ENCODE measurements at places on chromosomes 11 and 22.

DNA sequence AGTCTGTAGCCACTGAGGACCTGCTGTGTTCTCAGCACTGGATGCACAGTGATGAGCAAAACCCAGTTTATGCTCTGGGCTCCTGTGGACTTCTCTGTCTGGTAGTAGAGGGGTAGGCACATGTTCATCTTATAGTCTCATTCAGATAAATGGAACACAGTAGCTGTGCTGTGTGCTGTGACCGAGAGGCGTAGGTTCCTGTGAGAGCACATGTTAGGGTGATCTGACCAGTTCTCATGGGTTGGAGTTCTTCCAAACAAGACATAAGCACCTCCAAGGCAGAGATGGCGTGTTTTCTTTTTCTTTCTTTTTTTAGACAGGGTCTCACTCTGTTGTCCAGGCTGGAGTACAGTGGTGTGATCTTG is 154.8 kb upstream of the RASSF10 start:
- DNase-seq, result no peak

DNA sequence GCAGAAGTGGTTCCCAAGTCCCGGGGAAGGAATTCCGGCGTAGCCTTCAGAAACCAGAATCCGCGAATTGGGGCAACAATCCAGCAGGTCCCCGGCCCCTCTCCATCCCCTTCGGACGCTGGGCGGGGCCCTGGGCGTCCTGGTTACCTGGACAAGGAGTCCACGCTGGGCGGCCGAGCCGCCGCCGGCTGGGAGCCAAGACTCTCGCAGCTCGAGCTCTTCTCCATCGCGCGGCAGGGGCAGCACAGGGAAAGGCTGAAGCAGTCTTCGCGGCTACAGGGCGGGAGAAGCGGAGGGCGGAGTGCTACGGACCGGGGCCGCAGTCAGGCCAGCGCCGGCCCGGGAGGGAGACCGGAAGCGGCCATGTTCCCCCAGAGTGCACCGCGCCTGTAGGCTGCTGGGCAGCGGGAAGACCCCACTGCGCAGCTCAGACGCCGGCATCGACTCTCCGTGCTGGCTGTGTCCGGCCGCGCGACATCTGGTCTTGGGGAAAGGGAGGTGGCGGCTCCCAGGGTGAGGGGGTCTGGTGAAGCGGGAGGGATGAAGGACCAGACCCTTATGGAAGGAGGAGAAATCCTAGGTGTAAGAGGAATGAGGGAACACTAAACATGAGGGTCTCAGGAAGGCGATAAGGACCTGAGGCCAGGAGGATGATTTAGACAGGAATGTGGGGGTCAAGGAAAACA is at the start of gene MTMR2:
Gene MTMR2, minus strand, starts transcription at position 380 of the 686 bp plus-strand sequence. Its CDS starts 153 bp downstream, at position 227.
- DNase-seq, result peak; percentile 83

DNA sequence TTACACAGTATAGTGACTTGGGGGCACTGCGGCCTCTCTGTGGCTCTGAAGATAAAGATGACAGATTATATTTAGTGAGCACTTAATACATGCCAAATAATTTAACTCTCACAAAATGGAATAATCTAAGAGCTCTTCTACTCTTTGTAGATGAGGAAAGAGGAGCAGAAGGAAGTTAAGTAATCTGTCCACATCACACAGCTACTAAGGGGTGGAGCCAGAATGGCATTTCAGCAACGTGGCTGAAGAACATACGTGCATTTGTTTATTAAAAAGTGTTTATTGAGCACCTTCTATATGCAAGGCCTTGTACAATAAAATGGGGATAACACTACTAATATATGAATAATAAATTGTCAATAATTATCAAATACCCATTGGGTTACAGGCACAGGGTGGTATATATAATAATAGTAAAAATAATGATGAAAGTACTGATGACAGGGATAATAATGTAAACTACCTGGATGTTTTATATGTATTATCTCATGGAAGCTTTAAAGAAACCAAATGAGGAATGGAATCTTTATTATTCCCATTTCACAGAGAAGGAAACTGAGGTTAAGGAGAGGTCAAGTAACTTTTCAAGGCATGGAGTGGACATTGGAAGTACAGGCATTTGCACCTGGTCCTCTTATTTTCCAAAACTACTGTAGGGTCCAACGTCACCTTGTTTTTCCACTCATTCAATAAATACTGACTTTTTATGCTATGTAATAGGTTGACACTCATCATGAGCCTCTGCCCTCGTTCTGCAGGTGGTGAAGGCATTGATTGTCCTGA is 38.0 kb upstream of the IL17RA start:
- no peak for DNase-seq

DNA sequence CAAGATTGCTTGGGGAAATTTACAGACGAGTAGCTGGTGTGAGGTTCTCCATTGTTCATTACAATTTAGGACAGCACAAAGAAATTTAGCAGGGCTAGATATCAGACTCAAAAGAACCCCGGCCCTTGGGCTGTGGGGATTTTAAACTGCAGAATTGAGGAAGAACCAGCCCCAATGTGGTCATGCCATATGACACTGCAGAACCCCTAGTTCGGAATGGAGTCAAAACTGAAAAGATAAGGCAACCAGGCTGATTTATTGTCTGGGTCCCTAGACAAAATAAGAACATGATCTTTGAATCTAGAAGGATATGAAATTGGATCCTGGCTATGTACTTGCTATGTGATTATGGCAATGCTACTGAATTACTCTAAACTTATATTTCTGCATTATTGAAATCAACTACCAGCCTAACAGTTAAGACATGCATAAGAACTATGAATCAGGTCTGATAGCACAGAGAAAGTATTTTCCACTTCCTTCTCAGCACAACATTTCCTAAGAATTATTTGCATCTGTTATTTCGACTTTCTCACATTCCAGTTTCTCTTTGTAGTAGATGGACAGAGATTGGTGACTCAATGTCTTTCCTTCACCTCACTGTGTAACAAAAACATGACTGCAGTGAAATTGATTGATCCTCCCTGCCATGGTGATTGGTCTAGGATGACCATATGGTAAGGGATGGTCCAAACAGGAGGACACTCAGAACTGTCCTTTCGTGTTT is 13.2 kb downstream of the MMP3 start:
- no peak for DNase-seq

DNA sequence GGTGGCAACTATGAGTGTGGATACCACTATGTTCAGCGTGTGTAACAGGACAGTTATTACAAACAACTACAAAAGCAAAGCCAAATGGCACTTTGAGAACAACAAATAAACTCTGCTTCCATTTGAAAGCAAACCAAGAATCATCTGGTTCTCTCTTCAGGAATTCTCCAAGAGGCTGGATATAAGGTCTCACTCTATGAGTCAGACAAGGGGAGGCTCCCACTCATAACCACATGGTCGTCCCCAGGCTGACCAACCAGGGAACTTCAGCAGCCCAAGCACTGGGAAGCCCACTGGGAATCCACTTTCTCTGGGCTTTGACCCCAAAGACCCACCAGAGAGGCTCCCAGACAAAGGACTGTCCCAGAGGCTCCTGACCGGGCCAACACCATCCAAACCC is 35.3 kb downstream of the DGCR2 start:
- no peak for DNase-seq

DNA sequence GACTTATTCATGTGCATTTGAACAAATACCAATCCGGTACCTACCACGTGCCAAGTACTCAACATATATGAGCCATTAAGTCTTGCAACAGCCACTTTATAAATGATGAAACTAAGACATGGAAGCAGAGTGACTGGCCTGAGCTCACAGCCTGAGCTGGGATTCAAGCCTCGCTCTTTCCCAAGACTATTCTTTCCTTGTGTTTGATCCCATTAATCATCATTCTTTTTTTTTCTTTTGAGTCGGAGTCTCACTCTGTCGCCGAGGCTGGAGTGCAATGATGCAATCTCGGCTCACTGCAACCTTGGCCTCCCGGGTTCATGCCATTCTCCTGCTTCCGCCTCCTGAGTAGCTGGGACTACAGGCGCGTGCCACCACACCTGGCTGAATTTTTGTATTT is 119.3 kb downstream of the ABTB2 start:
- no peak for DNase-seq

DNA sequence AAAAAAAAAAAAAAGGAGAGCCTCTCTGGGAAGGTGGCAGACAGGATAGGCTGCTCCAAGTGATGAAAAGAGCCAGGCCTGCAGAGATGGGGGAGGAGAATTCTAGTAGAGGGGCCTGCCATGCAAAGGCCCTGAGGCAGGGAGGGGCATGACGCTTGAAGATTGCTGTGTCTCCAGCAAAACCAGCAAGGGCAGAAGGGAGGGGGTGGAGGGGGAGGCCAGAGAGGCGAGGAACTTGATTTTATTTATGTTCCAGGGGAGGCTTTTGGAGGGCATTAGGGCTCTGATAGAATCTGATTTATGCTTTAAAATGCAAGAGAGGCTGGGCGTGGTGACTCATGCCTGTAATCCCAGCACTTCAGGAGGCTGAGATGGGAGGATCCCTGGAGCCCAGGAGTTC is 16.7 kb upstream of the PACSIN2 start:
- no peak for DNase-seq

GRCh38 chr11:56705784-56706396 is 7.0 kb downstream of the OR9G1 start:
- DNase-seq, result no peak

GRCh38 chr11:61927501-61927900 is 10.1 kb upstream of the RAB3IL1 start:
- DNase-seq, result no peak

GRCh38 chr11:2770761-2771301 is 71.0 kb upstream of the KCNQ1OT1 start:
- DNase-seq, result peak; percentile 38

GRCh38 chr22:30214703-30215407 is 31.7 kb downstream of the LIF start:
- no peak for DNase-seq

- DNase-seq, result peak; percentile 62
Observed at GRCh38 chr11:45083544-45084087, 62.8 kb upstream of the PRDM11 start.

DNA sequence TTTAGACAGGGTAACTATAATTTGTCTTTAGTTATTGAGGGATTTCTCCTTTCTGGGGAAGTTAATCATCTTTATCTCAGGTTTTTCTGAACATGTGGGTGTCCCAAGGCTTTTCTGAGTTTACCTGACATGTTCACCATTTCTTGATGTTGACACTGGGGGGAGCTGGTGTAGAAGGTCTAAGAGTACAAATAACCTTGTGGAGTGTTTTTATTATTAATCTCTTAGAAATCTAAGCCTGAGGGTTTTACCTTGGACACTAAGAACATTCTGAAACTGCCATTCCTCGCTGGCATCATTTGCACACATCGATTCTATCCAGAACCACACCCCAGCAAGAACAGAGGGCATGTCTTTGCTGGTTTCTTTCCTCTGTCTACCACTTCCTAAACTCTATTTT is 15.6 kb upstream of the C11orf91 start:
- DNase-seq, result no peak

- DNase-seq, result no peak
Observed at GRCh38 chr11:40376331-40376730, 1083.1 kb downstream of the LRRC4C start.

GRCh38 chr11:890794-891540 is 19.6 kb downstream of the CHID1 start:
- no peak for DNase-seq

DNA sequence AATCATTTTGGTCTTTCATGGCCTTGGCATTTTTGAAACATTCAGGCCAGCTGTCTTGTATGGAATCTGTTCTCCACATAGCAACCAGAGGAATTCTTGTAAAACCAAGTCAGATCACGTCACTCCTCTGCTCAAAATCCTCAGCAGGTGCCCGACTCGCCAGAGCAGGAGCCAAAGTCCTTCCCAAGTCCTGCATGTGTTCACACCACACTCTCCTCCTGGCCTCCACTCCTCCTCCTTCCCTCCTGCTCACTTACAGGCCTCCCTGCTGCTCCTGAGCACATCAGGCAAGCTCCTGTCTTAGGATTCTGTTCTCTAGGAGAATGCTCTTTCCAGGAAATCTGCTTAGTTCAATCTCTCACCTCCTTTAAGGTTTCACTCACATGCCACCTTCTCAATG is 6.9 kb upstream of the PSMC3 start:
- no peak for DNase-seq

- no peak for DNase-seq
Observed at GRCh38 chr11:66842501-66842895, 743 bp upstream of the RCE1 start.

- peak; percentile 38 for DNase-seq
Observed at GRCh38 chr22:24072361-24072760, 61.3 kb downstream of the CABIN1 start.

GRCh38 chr11:119157063-119157462 is 8.2 kb downstream of the ABCG4 start:
- no peak for DNase-seq

- no peak for DNase-seq
Observed at GRCh38 chr11:116862951-116863350, 25.5 kb upstream of the APOA1 start.

- DNase-seq, result peak; percentile 78
Observed at GRCh38 chr11:13955971-13956421, 6.5 kb upstream of the SPON1 start.

DNA sequence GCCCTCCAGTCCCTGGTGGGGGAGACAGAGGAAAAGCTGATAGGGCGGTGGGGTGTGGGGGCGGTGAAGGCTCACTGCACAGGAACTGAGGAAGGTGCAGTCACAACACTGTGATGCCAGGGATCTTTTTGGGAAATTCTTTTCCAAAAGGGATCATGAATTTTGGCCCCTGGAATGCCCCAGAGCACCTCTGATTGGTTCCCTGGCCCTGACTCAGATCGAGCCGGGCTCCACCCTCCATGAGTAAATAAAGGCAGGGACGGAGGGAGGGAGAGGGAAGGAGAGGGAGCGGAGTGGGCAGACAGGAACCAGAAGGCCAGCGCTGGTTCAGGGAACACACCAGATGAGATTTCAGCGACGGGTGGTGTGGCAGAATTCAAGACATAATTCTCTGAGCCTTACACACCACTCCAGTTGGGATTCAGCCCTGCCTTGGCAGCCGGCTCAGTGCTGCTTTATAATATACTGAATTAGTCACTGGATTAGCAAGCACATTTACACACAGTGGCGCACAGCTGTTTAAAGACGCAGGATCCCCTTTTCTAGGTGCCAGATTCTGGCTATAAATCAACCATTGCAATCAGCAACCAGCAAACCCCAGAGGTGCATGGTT is 80.3 kb downstream of the ETS1 start:
- peak; percentile 77 for DNase-seq

GRCh38 chr11:93013646-93014045 is 44.2 kb downstream of the MTNR1B start:
- DNase-seq, result no peak
